SJSA1 (cell line): ENCODE measurements at places on chromosomes 12 and 14. TPM values are rescaled to one million over a fixed set of nuclear protein-coding genes. Genes with fewer than 3 reads are reported as not detected.

GRCh38 chr12:112595410-112595809 is 176.7 kb downstream of the PTPN11 start:
- DNase-seq = no peak

- no peak for DNase-seq
Measured at GRCh38 chr12:120181991-120182631, 12.4 kb downstream of the GCN1 start.

DNA sequence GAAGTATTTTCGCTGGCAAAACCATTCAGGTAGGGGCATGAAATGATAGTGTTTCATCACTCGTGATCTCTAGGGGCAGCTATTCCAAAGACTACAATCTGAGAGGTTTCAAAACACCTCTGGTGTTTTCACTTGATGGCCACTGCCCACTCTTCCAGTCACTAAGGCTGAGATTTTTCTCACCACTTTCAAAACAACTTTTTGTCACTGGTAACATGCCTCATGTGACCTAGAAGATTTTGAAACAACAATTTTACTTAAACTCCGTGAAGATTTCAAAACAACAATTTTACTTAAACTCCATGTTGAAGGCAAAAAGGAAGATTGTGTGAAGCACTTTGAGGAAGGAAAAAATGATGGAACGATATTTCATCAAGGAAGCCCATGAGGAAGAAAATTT is 1.2 kb upstream of the IRAK3 start:
- no peak for DNase-seq

- DNase-seq = no peak
Measured at GRCh38 chr14:103697206-103697602, 18.0 kb downstream of the XRCC3 start.

DNA sequence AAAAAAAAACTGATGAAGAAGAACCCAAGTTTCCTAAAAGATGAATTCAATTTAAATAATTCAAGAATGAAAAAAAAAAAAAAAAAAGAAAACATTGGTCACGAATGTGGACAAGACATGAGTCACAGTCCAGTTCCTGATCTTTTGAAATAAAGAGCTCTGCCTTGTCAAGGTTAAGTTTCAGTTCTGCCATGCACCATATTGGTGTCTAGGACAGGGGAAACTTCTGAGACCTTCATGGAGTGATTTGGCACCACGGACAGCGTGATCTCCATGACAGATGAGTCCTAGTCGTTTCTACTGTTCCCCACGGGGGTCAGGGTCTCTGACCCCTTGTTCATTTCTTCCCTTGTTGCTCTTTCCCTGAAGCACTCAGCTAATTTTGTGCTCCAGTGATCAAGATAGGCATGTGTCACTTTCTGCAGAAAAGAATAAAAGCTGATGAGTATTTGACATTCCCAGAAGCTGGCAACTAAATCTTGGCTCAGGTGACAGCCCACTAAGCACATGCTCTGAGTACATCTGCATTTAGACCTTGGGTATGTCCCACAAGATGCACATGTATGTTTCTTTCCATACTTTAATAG is 1159.7 kb downstream of the BCL11B start:
- no peak for DNase-seq

- no peak for DNase-seq
Measured at GRCh38 chr12:80443974-80444666, at the start of gene PTPRQ. Gene PTPRQ (plus strand): TSS chr12:80444235. CDS start chr12:80444346, 111 bp downstream.

DNA sequence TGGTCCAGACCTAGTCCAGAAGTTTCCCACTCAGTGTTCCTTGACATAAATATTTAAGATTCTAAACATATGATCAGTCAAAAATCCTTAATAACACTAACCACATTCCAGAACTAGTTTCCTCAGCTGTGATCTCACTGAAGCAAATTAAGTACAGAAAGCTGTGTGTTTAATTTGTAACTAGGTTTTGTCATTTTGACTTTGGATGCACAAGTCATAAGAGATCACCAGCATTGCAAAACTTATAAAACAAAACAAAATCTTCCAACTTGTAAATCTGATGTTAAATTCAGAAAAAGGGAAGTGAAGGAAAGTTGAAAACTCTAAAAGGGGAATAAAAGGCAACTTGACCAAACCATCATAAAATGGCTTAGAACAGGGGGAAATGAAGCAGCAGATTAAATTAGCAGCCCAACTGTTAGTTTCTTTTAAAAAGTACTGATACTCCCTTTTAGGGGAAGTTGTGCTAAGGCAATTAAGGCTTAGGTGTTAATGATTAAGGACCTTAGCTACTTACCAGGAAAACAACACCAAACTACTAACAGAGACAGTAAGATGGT is 56.6 kb downstream of the SH2B3 start:
- no peak for DNase-seq

- no peak for DNase-seq
Measured at GRCh38 chr14:101350021-101350420, 211.3 kb upstream of the DIO3 start.

DNA sequence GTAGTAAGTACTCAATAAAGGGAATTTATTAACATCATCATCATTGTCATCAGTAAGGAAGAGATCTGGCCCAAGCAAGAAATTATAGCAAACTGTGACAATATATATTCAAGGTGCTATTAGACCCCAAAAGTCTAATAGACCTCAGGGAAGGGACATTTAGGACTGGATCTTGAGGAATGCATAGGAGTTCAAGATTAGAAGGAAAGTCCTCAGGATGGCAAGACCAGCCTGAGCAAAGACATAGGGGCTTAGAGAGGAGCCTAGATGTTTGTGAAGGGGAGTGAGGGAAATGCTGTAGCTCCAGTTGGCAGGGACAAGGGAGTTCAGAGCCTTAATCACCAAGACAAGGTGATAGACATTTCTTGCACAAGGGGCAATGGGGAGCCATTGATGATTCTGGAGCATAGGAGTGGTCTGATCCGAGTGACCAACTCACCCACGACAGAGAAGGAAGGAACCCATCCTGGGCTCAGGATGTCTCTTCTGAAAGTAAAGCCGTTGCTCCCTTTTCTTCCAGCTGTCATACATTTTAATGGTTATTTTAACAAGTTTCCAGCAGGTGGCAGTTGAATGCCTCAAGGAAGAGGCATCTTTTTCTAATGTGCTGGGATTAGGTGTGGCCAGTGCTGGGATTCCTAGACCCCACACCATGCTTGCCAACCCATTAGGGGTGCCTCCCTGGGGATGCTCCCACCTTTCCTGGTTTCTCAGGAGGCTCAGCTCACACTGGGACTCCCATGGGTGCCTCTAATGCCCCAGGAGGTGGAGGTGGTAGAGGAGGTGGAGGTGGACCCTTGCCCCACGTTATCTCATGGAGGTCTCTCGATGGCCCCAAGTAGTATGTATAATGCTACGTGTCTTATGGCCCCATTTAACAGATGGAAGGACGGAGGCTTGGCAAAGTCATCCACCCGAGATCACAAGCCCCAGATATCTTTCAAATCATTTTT is 37.8 kb downstream of the PHETA1 start:
- DNase-seq = no peak

DNA sequence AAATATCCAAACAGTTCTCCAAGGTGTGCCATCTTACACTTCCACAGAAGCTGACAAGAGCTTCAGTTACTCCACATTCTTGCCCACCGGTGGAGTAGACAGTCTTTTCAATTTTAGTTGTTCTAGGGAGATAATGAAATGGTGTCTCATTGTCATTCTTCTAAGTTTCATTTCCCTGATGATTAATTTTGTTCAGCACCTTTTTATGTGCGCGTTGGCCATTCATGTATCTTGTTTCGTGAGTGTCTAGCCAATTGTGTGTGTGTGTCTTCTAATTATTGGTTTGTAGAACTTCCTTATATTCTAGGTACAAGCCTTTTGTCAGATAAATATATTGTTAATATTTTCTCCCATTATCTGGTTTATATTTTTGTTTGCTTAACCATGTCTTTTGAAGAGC is 63.1 kb downstream of the GLT1D1 start:
- no peak for DNase-seq

DNA sequence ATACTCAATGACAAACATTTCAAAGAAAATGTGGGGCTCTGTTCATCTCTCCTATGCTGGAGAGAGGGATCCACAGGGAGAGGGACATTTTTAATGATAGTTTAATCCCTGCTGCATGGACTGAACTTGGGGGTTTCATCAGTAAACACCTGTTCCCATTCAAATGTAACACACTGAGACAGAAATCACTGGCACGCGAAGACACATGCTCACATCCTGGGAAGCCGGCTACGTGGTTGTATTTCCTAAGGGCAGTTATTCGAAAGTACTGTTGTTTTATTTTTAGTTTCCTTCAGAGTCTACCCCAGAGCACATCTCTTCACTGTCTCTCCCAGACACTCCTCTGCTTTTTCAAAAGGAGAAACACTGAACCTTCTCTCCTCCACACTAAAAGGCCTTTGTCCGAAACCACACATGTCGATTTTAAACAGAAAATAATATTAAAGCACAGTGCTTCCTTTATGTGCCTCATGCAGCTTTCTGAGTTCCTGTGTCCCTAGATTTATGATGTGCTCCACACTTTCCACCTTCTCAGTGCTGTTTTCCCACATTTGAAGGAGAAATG is 52.8 kb downstream of the PTHLH start:
- no peak for DNase-seq

DNA sequence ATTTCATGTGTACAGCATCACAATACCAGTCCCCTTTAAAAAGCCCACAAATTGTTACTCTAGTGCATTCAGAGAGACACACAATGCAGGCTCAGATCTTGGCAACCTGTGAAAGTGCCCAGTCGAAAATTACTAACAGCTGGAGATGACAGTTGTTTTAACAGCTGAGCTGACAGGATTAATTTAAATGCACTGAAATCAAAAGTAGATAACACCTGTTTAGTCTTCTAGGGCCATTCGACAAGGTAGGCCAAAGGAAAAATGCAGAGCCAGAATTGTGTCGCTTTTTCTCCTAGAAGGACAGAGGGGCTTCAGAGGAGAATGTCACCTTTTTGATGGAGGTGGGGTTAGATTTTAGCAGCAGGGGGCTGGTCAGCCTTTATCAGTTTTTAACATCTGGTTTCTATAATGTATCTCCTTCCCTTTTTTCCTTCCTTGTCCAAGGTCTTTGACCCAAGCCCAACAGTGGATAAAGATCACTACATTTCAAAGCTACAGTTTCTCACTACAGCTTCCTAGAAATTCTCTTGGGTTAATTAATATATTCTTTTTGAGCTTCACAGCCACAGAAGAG is 139.1 kb downstream of the SOX5 start:
- no peak for DNase-seq

GRCh38 chr14:76673261-76673660 is 88.0 kb upstream of the VASH1 start:
- DNase-seq = no peak

DNA sequence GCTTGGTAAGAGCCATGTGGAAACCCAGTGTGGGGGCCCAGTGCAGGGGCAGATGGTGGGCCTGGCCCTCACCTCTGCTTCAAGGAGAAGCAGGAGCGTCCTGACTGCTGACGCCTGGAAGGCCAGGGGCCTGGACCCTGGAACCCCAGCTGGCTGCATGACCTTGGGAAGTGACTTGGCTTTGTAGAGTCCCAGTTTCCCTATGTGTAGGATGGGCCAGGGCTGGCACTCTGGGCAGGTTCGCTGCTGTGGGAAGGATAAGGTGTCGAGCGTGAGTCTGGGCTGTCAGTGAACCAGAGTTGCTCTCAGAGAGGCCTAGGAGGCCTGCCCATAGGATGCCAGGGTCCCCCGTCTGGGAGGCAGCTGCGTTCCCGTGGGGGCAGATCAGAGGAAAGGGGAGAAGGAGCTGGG is 43.2 kb downstream of the TRAFD1 start:
- no peak for DNase-seq

DNA sequence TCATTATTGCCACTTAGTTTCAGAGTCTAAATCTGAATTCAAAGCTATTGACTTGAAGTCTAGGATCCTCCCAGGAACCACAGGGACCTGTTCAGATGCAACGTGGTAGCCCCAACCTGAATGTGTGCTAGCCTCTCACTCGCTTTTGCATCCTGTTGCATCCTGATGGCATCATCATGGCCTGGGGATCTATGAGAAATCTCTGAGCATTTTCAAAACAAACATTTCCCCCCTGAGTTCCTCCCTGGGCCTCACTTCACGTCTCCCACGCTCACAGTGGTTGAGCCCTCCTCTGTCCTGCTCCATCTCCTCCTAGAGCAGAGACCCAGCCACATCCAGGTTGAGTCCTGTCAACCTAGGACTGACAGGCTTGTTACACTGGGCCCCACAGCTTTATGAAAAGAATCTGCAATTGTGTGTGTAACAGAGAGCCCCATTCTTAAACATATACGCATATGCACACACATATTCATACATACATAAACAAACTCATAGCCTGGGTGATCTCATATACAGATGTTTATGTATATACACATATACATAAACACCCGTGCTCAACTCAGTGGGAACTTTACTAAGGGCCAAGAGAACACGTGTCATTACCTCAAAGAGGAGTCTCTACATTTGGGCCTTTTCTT is 5.4 kb upstream of the KRT72 start:
- no peak for DNase-seq

DNA sequence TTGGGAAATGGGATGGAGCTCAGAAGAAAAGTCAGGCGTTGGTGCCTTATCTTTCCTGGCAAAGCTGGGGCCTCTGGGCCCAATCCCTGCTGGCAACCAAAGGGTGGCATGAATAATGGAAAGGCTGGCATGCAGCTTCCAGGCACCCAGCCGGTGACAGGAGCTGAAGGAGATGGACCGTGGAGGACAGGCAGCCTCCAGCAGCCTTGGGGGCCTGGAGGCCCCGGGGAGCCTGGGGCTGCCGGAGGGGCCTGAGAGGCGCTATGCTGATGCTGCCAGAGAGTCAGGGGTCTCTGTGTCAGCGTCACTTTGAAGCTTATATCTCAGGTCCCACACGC is 38.2 kb upstream of the EML1 start:
- DNase-seq = no peak

DNA sequence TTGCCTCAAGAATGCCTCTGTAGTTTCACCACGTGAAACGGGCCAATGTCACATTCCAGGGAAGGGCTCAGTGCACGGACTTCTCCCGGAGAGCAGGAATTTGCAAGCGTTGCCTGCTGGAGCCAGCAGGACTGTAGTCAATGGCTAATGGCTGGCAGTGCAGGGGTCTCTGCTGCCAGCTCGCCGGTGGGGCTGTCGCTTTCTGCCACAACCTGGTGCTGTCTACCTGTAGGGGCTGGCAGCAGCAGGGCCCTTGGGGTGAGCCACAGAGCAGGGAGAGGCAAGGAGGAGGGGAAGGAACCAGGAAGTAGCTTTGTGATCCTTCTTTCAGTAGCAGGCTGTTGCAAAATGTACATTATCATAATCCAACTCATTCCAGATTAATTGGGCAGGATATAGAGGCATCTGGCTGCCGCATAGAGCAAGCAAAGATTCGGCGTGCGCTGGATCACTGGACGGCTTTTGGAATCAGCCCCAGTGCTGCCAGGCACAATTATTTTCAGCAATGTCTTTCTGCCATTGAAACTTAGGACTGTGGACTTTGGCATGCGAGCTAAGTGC is 114.1 kb downstream of the PAPOLA start:
- no peak for DNase-seq

CPNE6 gene
- not detected in 2 replicates for total RNA-seq

SLC25A47 gene
- not detected in 2 replicates for total RNA-seq

KLHL33 gene
- not detected in 2 replicates for total RNA-seq

RASSF3 gene
- 10.7 and 13.7 TPM in 2 replicates for total RNA-seq

PYGL gene
- total RNA-seq = 32.5 TPM in 2 replicates

KRT2 gene
- not detected in 2 replicates for total RNA-seq

LRTM2 gene
- total RNA-seq = not detected in 2 replicates

CACNA2D4 gene
- total RNA-seq = not detected in 2 replicates

AJUBA gene
- total RNA-seq = 116 and 125 TPM in 2 replicates

GSC gene
- total RNA-seq = 2.8 and 12.1 TPM in 2 replicates

PMEL gene
- total RNA-seq = 0.34 TPM in 1 of 2 replicates, not detected in the other

OAS2 gene
- total RNA-seq = 0.26 and 0.85 TPM in 2 replicates

BDKRB2 gene
- 21.6 and 28.2 TPM in 2 replicates for total RNA-seq

NRIP2 gene
- 0.32 TPM in 1 of 2 replicates, not detected in the other for total RNA-seq

OR9K2 gene
- total RNA-seq = not detected in 2 replicates

PIWIL1 gene
- total RNA-seq = not detected in 2 replicates
